ENCODE measurements at places on chromosomes 12 and 14.

DNA sequence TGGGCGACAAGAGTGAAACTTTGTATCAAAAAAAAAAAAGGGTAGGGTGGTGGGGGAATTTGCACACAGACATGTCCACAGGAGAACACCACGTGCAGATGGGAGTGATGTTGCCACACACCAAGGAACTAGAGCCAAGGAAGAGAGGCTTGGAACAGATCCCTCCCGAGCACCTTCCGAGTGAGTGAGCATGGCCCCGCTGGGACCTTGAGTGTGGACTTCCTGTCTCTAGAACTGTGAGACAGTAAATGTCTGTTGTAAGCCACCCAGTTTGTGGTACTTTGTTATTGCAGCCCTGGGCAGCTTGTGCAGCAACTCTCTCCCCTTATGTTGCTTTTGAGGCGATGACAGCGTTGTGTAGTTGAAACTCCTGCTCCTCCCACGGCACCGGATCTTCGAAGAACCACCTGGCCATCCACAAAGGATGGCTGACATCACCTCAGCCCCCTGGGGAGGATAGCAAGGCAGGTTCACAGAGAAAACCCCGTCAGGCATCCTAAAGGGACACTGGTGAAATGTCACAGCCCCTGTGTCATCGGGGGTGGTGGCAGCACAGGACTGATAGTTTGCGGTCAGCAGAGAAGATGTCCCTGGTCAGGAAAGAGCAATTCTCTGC is 54.7 kb upstream of the PLEKHG3 start:
- DNase-seq: peak; percentile 58

DNA sequence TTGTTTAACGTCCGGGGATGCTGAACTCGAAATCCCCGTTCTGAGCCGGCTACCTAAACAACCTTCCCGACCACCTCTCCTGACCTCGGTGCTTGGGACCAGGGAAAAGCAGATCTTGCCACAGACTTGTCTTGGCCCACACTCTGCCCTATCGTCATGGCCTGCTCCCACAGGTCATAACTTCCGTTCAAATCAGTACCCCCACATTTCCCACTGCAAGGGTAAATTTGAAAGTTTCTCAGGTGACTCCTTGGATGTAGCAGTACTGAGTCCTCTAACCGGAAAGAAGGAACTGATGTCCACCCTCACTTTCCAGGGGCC is 612 bp upstream of the RBM23 start:
- DNase-seq: no peak

GRCh38 chr12:64029013-64029857 is 184.7 kb downstream of the SRGAP1 start:
- peak; percentile 63 for DNase-seq

GRCh38 chr14:20681348-20682126 is 2.8 kb upstream of the RNASE4 start:
- peak; percentile 83 for DNase-seq

DNA sequence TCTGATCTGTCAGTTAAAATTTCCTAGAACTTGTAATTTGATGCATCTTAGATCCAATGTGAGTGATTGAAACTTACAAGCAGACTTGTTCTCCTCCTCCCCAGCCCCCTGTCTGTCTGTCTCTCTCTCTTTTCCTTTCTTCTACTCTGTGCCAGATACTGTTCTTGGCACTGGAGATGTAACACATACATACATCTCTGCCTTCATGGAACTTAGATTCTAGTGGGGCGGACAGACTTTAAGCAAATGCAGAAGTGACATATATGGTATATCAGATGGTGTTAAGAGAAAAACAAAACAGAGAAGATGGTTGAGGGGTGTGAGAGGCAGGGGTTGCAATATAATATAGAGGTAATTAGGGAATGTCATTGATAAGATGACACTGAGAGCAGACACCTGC is 6.6 kb downstream of the CHST11 start:
- DNase-seq: no peak
